ENCODE measurements at places on chromosomes 16 and 17.

GRCh38 chr17:4001048-4001590 is 36.9 kb upstream of the ATP2A3 start:
- DNase-seq, result no peak

DNA sequence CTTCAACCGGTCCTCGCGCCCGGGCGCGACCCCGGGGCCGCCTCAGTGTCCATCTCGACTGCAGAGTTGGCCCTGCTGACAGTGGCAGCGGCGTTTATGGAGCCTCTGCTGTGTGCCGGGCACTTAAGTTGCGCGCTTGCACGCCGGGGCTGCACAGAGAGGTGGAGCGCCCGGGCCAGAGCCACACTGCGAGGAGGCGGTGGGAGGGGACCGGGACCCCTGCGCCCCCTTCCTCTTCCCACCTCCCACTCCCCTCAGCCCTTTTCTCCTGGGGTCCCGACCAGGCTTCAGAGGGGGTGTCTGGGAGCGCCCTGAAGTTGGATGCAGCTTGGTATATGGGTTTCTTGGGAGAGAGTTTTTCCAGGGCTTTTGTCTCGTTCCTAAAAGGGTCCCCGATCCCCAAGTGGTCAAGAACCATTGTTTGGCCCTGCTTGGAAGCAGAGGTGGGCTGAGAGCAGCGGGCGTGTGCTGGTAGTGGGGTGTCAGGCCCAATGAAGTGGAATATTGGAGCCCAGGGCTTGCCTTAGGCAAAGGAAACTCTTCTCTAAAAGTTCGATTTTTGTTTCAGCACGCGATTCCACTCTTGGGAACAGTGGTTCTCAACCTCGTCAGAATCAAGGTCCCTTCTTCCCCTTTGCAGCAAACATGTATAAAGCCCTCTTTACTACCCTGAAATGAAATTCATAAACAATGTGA is 605 bp downstream of the MRTFB start:
- DNase-seq, result peak; percentile 22

DNA sequence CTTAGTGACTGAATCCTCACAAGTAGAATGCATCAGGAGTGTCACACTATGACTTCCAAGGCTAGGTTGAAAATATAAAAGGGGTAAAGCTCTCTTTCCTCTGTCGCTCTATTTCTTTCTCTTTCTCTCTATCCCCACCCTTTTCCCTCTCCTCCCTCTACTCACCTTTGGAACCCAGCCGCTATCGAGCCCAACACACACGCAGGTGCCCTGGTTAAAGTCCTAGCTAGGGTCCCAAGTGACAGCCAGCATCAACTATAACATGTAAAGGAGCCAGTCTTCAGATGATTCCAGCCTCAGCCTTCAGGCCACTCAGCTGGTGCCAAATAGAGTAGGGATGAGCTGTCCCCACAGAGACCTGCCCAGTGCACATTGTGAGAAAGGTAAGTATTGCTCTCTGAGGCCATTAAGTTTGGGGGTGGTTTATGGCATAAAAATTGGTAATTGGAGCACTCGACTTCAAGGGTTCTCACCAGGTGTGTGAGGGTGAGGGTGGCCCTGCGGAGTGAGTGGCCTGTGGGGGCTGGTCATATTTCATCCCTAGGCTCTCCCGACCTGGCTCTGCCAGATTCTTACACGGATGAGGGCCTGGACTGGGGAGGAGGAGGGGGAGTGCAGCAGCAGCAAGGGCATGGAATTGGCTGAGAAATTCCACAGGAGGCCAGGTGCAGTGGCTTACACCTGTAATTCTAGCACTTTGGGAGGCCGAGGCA is 14.9 kb upstream of the C16orf54 start:
- no peak for DNase-seq

DNA sequence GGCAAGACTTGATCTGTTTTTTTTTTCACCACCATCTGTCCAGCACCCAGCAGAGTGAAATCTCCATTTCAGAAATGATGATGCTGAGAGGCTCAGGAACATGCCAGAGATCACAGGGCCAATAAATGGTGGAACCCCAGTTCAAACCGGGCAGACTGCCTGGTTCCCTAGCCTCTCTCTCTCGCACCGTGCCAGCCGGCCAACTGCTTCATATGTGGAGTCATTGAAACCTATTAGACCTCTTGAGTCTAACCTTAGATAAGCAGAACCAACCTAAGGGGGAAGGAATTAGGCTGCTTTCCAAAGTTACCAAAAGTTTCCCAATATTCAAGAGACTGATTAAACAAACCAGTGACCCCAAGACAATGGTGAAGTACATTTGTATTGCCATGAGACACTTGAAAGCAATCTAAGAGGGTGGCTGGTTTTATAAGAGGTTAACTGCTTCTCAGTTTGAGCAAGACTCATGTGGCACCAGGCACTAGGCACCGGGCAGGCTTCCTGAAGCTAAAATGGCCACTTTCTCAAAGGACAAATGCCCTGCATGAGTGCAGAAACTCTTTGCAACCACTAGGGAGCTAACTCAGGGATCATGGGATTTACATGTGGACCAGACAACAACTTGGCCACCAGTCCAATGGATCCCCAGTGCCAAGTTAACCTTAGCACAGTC is 18.4 kb downstream of the TOX3 start:
- no peak for DNase-seq

DNA sequence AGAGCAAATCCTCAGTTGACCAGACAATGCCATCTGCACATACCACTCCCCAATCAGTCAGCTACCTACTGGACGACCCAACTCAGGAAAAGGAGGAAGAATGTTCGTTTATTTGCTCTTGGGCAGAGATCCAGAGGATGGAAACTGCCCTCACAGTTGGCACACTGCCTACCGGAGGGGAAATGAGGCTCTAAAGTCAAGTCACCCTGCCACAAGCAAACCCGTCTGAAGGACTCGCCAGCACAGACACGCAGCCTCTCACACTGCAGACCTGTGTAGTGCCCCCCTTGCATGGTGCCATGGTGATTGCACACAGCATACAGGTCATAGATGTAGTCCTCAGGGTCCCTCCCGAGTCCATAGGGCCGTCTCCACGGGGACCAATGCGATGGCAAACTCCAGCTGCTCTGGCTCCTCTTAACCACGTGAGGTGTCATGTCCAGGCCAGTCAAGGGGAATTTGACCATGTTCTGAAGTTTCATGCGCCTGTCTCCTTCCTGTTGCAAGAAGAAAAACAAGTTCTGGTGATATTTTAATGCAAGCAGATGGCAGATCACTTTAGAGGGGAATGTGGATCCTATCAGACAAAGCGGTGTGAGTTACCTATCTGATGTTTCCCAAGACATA is 69.5 kb downstream of the USP31 start:
- DNase-seq, result no peak

DNA sequence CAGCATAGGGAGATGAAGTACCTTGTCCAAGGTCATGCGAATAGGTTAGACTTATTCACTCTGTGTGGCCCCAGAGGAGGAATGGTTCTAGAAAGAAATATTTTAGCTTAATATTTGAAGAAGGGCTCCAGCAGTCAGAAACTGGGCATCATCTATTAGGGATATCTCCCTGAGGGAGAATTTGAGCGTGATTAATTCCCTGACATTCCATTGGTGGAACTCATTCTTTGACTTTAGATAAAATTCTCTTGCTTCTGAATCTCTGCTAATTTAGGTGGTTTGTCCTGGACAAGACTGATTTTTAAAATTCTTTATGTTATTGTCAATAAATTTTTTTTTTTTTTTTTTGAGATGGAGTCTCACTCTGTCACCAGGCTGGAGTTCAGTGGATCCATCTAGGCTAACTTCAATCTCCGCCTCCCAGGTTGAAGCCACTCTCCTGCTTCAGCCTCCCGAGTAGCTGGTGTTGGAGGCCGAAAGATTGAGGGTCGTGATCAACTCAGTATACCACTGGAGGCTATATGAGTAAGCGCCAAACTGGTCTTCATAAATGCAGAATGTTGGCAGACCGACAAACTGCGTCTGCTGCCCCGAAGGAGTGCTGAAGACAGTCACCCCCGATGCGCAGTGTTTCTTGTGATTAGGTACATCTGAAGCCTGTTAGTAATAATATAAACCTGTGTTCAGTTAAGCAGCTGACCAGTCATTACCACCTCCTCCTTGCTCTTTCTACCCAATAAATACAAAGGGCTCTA is 267.9 kb upstream of the HSBP1 start:
- DNase-seq, result no peak

DNA sequence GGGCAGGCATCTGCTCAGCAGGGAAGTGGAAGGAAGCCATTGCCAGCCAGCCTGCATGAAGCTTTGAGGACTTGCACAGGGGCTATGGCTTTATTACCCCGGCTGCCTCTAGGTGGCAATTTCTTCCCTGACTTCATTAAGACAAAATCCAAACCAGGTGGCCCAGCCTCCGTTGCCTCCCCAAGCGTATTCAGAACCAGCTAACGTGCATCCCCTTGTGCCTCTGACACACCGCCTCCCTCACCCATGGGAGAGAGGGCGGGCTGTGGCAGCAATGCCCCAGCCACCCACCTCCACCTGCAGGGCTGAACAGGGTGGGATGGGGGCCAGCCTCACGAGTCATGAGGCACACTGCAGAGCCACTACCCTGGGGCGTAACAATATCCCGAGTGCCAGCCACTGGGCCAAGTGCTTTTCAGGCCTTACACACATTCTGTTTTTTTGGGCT is 6.8 kb downstream of the KIFC3 start:
- DNase-seq, result peak; percentile 26

GRCh38 chr17:80827646-80828643 is 163.7 kb upstream of the CHMP6 start:
- DNase-seq, result no peak

DNA sequence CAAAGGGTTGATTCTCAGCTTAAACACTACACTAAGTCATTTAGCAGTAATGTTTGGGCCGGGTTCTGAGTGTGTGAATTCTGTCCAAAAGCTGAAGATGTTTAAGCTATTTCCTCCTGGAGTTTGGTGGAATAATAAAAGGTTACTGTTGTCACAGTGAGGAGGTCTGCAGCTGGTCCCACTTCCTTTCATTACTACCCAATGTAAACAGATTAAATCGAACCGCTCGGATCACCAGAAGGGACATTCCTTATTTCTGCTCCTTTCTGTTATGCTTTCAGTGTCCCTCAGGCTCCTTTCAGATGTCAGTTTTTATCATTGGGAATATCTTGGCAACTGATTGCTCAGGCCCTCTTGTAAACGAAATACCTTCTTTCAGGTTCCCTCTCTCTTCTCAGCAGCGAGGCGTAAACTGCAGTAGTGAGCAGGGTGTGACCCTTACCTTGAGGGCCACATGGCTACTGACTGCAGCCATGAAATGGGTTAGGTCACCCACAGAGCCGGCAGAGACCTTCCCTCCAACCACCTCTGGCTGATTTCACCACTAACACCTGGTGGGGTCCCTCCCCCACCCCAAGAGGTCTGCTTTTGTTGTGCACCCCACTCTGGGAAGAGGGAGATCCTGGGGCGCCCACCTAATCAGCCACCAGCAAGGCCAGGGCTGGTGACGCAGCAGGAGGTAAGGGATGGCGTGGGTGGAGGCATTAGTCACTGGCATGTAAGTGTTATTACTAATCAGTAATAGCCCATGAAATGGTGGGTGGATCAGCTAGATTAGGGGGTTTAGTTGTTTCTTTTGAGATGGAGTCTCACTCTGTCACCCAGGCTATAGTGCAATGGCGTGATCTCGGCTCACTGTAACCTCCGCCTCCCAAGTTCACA is 117.6 kb downstream of the VPS53 start:
- DNase-seq, result no peak

GRCh38 chr16:66580605-66581209 is 1.4 kb downstream of the CMTM2 start:
- DNase-seq, result no peak

DNA sequence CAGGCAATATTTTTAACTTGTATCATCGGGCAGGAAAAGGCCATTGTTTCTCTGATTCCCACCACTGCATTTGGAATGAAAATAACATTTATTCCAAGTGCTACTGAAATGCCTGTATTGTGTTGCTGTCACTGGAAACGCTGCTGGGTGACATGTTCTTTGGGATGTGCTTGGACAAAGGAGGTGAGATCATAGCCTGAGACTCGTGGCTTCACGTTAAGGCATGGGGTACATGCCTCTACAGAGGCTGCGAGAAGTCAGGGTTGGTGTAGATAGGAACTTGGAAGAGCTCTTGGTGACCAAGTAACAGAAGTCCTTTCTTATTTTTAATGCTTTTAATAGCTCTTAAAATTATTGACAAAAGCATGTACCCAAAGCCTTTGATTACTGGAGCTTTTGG is 58.8 kb upstream of the MAF start:
- DNase-seq, result no peak

DNA sequence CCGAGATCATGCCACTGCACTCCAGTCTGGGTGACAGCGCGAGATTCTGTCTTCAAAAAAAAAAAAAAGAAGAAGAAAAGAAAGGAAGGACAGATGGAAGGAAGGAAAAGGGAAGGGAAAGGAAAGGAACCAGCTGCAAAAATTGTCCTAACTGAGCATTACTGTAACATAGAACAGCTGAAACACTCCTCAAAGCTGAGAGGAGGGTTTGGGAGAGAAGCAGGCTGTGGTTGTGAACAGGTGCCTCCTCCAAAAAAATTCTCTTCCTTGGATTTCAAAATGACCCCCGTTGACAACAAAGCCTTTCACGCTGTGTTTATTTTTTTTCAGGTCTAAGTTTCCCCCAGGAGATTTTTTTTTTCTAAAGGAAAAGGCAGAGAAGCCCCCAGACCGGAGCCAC is 541.4 kb downstream of the WWOX start:
- DNase-seq, result no peak

GRCh38 chr16:20826039-20826566 is 19.8 kb downstream of the REXO5 start:
- no peak for DNase-seq

- no peak for DNase-seq
These were observed 69.2 kb upstream of the WSB1 start for GRCh38 chr17:27224526-27225315.

GRCh38 chr17:63925615-63926014 is 6.5 kb downstream of the CD79B start:
- DNase-seq, result no peak

- DNase-seq, result no peak
These were observed 2.7 kb downstream of the SHCBP1 start for GRCh38 chr16:46618516-46618915.

- no peak for DNase-seq
These were observed 4.8 kb downstream of the ARRB2 start for GRCh38 chr17:4715063-4715744.

GRCh38 chr17:2058586-2059546 is 4.0 kb downstream of the HIC1 start:
- no peak for DNase-seq

DNA sequence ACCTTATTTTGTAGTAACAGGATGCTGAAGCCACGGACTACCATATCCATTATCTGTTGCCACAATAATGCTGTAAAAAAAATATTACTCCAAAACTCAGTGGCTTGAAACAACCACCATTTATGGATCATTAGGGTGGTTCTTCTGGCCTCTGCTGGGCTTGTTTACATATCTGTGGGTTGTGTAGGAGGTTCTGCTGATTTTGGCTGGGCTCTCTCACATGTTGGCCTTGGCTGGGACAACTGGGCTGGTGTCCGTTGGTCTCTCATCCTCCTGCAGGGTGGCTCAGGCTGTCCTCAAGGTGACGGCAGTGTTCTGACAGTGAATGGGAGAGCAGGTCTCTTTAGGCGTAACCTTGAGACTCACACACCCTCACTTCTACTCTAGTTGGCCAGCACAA is 76.0 kb downstream of the GPR139 start:
- DNase-seq, result no peak

Data from GM18507 (cell line).